ENCODE measurements at places on chromosomes 3 and 15.
A peak's percentile ranks its signal among the peaks of the same experiment; 100 is the strongest.

GRCh38 chr3:15936312-15936711, 138.5 kb upstream of the ANKRD28 start:
- H3K4me1 ChIP-seq, result no peaks in the 10 kb centered on the region
- no peaks in the 10 kb centered on the region for H3K36me3 ChIP-seq
- H3K4me3 ChIP-seq, result no peak overlapping the region
- DNase-seq, result no peak
- H3K27me3 ChIP-seq, result no peaks in the 10 kb centered on the region

DNA sequence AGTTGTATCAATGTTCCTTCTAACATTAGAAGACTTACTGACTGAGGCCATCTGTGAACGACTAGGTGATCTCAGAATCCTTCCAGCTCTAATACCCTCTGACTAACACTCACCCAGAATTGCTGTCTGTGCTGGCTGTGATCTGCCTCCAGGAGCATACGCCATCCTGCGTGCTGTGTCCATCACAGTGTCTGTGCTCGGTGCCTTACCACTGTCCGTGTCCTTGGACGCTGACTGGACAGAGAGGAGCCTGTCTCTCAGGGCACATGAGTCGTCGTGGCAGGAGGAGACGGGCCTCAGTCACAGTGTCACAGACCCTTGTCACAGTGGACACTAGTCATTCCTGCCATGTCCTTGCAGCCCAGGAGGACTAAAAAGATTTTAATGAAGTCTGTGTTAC, 83.1 kb downstream of the LMLN start:
- no peaks in the 10 kb centered on the region for H3K4me1 ChIP-seq
- H3K27me3 ChIP-seq, result no peaks in the 10 kb centered on the region
- H3K36me3 ChIP-seq, result peaks cover 27% of the 10 kb centered on the region
- DNase-seq, result no peak

GRCh38 chr3:151305060-151305774, 11.4 kb downstream of the GPR87 start:
- H3K27me3 ChIP-seq, result peaks cover 20% of the 10 kb centered on the region
- DNase-seq, result peak; percentile 63
- peak overlapping the region; percentile 48 for H3K4me3 ChIP-seq
- no peaks in the 10 kb centered on the region for H3K36me3 ChIP-seq
- H3K4me1 ChIP-seq, result peaks cover 89% of the 10 kb centered on the region
- H3K27ac ChIP-seq, result peak overlapping the region; percentile 92

GRCh38 chr3:108098003-108098370, 7.2 kb upstream of the CD47 start:
- no peaks in the 10 kb centered on the region for H3K27me3 ChIP-seq
- H3K27ac ChIP-seq, result no peak overlapping the region
- H3K4me1 ChIP-seq, result peaks cover 76% of the 10 kb centered on the region
- H3K4me3 ChIP-seq, result no peak overlapping the region

- no peak for DNase-seq
- no peaks in the 10 kb centered on the region for H3K27me3 ChIP-seq
- H3K4me1 ChIP-seq, result peaks cover 77% of the 10 kb centered on the region
- H3K4me3 ChIP-seq, result peak overlapping the region; percentile 7
- H3K27ac ChIP-seq, result peak overlapping the region; percentile 83
These were observed 21.3 kb upstream of the SCAANT1 start for GRCh38 chr3:63933459-63933858.

DNA sequence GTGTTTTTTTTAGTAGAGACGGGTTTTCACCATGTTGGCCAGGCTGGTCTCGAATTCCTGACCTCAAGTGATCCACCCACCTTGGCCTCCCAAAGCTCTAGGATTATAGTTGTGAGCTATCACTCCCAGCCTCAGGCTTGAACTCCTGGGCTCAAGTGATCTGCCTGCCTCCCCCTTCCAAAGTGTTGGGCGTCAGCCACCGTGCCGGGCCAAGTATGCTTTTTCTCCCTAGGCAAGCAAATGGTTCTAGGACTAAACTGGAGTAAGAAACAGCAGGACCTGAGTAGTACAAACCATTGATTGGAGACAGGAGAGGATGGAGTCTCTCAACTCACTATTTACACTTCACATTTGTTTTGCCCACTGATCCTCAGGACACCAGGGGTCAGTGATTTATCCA, 4.6 kb upstream of the PTPN9 start:
- H3K27me3 ChIP-seq, result no peaks in the 10 kb centered on the region
- H3K4me3 ChIP-seq, result no peak overlapping the region
- no peak overlapping the region for H3K27ac ChIP-seq
- DNase-seq, result no peak

GRCh38 chr3:4994144-4994730, 15.0 kb downstream of the BHLHE40 start:
- no peak for DNase-seq
- peak overlapping the region; percentile 33 for H3K4me3 ChIP-seq
- peak overlapping the region; percentile 81 for H3K27ac ChIP-seq
- H3K4me1 ChIP-seq, result peaks cover 38% of the 10 kb centered on the region

GRCh38 chr3:157981819-157982218, 124.4 kb downstream of the SHOX2 start:
- H3K36me3 ChIP-seq, result no peaks in the 10 kb centered on the region
- H3K4me1 ChIP-seq, result no peaks in the 10 kb centered on the region
- H3K27me3 ChIP-seq, result no peaks in the 10 kb centered on the region
- H3K4me3 ChIP-seq, result no peak overlapping the region
- DNase-seq, result no peak
- no peak overlapping the region for H3K27ac ChIP-seq

DNA sequence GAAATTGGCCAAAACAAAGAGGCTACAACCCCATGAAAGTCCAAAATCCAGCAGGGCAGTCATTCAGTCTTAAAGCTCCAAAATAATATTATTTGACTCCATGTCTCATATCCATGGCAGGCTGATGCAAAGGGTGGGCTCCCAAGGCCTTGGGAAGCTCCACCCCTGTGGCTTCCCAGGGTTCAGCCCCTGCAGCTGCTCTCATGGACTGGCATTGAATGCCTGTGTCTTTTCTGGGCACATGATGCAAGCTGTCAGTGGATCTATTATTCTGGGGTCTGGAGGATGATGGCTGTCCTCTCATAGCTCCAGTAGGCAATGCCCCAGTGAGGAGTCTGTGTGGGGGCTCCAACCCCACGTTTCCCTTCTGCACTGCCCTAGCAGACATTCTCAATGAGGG, 81.8 kb downstream of the ZMAT3 start:
- H3K4me3 ChIP-seq, result no peak overlapping the region
- DNase-seq, result no peak
- H3K36me3 ChIP-seq, result peaks cover 70% of the 10 kb centered on the region
- H3K4me1 ChIP-seq, result no peaks in the 10 kb centered on the region
- H3K27ac ChIP-seq, result no peak overlapping the region
- no peaks in the 10 kb centered on the region for H3K27me3 ChIP-seq

- H3K4me1 ChIP-seq, result peaks cover 18% of the 10 kb centered on the region
- no peak overlapping the region for H3K27ac ChIP-seq
- H3K4me3 ChIP-seq, result no peak overlapping the region
- peak; percentile 85 for DNase-seq
- peaks cover 30% of the 10 kb centered on the region for H3K36me3 ChIP-seq
These were observed 12.9 kb downstream of the C15orf62 start for GRCh38 chr15:40782609-40783227.

DNA sequence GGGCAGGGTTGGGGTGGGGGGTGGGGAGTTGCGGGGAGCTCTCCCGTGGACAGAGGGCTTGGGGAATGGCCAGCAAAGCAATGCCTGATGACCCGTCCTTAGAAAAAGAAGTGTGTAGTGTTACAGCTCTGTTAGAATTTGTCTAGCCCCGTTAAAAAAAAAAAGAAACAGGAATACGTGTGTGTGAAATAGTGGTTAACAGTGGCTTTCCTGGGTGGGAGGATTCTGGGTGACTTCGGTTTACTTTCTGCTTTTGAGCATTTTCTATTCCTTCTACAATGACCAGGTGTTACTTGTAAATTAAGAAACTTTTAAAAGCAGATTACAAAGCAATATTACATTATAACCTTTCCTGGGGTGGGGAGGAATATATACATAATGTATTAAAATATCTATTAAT, 25.0 kb downstream of the H1-8 start:
- DNase-seq, result no peak
- H3K27me3 ChIP-seq, result no peaks in the 10 kb centered on the region
- H3K4me1 ChIP-seq, result peaks cover 1% of the 10 kb centered on the region

Data from activated T-cell treated with anti-CD3 and anti-CD28 coated beads, Interleukin-2, amount 50 U/mL, for 24 hours (primary cell).